ENCODE measurements at places on chromosomes 5 and 9.

DNA sequence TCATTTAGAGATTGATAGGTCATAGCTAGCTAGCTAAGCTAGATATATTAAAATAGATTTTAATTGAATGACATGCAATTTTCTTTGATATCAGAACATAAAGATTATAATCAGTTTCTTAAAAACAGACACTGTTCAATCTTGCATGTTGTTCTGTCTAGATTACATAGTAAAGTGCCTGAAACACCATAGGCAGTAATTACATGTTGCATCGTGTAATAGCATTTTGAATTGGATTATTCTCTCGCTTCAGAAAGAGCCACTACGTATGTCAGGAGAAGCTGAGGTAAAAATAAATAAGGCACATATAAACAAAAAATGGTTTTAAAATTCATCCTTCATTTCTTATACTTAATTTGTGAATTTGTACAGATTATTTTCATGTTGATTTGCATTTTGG, 148.0 kb upstream of the CDH12 start:
- no peak for DNase-seq

DNA sequence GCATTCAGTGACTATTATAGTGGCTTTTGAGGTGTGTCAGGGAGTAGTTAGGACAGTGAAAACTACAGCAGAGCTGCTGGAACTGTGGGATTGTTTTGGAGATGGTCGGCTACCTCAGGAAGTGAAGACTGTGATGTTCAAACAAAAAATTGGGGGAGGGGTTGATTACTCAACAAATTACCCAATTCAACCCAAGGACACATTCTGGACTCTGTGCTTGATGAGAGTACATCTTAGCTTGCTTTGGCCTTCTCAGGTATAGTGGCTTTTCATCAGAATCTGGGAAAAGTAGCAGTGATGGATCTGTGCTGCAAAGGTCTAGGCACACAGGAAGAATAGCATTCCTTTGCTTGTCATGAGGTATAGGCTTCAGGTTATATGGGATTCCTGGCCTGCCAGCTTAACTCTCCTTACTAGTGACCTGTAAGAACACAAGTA, 47.0 kb downstream of the SLC44A1 start:
- DNase-seq: no peak

- no peak for DNase-seq
Measured at GRCh38 chr5:54357408-54358058, 47.2 kb upstream of the ARL15 start.

DNA sequence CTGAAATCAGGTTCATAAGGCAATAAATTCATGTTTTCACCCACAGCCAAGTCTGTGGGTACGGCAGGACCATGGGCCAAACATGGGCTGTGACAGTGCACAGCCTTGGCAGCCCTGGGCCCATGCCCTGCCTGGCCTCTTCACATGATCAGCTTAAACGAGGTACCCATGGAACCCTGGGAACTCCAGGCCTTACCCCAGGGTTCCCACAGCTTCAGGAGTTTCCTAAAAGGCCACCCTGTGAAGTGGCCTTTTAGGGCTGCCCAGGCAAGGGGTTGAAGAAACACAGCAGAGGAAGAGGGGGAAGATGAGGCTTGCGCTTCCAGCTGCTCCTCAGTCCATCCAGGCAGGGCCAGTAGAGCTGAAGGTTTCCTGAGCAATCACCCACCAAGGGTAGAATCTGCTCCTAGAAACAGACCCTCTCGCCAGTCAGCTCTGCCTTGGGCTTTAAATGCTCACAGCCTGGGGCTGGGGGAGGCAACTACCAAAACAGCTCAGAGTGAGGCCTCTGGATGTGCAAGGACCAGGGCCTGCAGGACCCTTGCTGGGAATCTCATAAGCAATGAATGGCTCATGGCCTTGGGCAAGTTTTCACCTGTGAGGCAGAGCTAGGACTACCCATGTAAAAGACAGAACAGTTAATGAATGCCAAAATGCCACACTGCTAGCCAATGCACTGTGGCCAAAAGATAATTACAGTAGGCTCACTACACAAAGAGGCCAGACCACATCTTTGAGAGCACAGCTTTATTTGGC, 79.3 kb upstream of the LRRTM2 start:
- DNase-seq: no peak

- no peak for DNase-seq
Measured at GRCh38 chr5:136015966-136016650, 12.7 kb upstream of the TGFBI start.

DNA sequence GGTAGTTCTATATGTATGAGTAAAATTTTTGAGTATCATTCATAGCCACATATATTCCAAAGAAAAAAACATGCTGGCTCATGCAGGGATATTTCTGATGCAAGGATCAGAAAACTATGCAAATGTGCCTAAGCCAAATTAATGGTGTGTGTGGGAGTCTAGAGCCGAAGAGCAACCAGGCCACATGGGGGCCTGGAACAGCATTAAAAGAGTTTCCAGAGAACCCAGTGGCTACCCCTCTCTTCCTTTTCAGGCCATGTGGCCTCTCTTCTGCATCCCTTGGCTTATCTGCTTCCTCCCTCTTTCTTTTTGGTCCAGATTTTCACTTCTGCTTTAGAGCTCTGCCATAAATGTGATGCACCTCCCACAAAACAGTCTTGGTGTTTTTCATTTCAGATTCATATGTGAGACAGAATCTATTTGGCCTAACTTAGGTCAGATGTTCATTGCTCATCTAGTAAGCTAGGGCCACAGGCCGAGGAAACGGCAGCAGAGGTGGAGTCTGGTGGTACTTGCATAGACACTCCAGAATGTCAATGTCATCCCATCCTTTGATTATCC, 300.0 kb downstream of the SH3GL2 start:
- no peak for DNase-seq

DNA sequence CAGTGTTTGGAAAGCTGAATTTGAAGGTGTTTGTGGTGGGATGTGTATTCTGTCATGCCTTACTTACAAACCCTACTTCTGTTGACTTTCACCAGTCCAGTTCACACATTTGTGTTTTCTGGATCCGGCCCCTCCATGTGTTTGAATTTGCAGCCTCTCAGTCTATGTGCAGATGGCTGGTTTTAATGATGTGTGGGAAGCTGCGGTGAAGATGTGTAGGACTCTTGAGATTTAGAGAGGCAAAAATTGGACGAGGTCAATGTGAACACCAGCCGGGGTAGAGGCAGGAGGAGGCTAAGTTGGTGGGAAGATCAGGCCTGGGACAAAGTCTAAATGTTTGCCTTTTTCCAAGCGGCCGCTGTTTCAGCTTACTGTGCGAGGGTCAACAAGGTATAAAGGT, 115.4 kb upstream of the KLF9 start:
- DNase-seq: no peak

DNA sequence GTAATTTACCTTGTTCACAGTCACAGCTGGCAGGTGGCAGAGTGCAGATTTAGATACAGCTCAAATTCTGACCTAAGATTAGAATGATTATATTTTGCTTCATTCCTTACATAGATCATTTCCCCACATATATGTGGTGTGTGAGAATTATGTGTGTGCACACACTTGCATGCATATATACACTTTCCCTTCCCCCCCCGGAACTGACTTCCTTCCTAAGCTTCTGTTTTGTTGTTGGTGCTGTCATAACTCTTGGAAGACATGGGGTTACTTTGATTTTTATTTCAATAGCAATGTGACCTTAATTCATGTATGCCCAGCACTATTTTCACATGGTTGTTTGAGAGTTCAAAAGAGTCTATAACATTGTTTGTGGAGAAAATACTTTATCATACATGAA, 112.8 kb downstream of the CMYA5 start:
- no peak for DNase-seq

GRCh38 chr5:142826741-142827492, 56.7 kb downstream of the ARHGAP26 start:
- peak; percentile 28 for DNase-seq

GRCh38 chr9:18490641-18491370, 16.9 kb downstream of the ADAMTSL1 start:
- no peak for DNase-seq

DNA sequence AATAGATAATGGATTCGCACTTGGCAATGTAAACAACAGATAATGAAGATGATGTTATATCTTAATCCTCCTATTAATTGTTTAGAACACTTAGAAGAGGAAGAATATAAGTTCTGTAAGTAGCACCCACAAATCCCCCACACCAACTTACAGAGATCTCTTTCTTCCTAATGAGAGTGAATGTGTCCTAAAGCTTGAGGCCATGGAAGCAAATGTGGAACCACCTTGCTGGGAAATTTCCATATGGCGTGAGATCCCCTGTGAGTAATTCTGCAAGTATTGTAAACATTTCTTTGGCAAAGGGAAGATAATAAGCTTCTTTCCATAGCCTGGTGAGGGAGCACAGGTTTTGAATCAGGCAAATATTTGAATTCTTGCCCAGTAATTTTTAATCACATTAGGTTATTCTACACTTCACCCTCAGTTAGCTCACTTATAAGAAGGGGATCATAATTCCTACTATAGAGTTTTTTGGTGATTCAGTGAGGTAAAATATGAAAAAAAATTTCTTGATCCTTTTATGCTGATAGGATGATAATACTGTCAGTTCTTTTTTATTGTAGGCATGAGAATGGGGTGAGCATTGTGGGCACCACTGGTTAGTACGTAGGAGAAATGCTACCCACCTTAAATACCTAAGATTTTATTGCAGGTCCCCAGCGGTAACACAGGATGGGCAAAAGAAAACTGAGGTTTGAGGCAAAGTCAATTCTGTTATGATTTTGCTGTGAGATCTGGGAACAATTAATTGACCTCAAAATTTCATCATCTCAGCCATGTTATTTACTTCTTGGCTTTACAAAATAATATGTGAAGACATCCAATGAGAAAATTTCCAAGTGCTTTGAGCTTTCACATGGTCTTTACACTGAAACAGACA, 574.8 kb downstream of the PSAT1 start:
- no peak for DNase-seq

- DNase-seq: no peak
Measured at GRCh38 chr9:82797534-82797933, 265.4 kb downstream of the RASEF start.

- no peak for DNase-seq
Measured at GRCh38 chr5:34639852-34640626, 16.1 kb upstream of the RAI14 start.

GRCh38 chr9:89496645-89497256, 1.2 kb downstream of the SEMA4D start:
- DNase-seq: no peak

GRCh38 chr9:98099346-98099745, 19.7 kb downstream of the TRIM14 start:
- peak; percentile 69 for DNase-seq

- DNase-seq: no peak
Measured at GRCh38 chr9:128355451-128355850, 15.1 kb downstream of the SLC27A4 start.

DNA sequence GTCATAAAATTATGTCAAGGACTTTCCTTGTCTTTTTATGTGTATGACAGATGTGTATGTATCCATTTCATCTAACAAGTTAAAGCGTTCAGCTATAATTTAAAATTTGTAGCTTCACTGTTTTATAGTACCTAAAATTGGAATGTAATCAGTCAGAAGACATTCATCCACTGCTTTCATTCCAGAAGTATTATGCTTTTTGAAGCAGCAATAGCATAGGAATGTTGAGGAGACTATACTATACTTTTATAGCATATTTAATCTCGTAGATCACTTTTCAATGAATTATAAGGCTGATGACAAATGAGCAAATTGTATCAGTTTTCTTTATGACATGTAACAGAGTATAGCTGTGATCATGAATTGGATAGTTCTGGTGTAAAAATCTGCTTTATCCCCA, 6.9 kb downstream of the PCDHGA12 start:
- no peak for DNase-seq

- DNase-seq: peak; percentile 82
Measured at GRCh38 chr5:170338933-170339779, 41.6 kb upstream of the LCP2 start.

DNA sequence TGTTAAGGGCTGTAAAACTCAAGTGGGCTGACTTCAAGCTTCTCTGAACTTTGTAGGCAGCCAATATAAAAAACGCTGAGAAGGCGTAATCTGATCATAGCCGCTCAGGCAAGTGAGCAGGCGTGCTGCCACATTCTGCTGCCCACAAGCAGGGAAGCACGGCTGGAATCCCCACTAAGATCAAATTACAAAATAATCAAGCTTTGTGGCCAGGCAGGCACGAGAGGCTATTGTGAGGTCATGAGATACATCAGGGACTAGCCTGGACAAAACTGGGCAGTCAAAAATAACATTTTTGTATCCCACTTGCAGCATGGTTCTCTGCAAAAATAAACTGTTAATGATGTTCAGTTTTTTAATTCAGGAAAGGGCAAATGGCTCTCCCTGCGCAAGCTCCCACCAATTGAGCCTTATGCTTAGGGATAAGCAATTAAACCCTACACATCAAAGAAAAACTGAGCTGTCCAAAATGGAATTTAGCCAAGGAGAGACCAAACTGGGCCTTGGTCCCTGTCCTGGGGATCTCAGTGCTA, 64.0 kb downstream of the POU5F2 start:
- no peak for DNase-seq

DNA sequence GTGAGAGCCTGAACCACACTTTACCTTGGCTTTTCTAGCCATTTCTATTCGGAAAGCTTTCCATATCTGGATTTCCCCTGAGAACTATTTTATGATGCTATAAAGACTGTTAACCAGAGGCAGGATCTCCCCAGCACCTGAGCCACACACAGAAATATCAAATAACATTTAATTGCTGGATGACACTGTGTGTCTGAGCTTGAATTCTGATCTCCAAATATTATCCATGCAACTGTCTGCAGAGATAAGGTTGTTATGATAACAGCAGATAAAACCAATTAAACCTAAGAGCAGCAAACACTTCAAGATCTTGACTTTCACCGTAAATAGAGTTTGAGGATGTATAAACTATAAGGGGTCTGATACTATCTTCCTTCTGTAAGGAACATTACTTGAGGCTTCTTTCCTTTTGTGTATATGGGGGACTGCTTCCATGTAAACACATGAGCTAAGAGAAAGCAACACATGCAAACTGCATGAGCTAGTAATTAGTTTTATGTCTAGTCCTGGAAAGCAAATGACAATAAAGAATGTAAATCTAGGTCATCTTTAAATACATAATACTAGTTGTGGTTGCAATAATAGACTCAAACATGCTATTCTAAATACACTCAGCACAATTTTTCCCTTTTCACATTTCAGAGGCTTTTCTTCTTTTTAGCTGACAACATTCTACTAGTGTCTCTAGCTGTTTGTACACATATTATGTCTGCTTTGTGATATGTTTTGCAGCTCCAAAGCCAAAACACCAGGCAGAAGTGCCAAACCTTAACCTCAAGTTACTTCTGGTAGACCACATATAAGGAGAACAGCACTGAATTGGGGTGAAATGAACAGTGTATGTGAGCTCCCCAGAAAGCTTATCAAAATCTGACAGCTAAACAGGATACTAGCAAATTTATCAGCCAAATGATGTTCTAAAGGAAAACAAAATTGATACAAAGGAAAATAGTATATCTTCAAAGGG, 136.5 kb downstream of the EFNA5 start:
- DNase-seq: no peak

- no peak for DNase-seq
Measured at GRCh38 chr9:105447386-105447813, 434 bp upstream of the FSD1L start.

- DNase-seq: no peak
Measured at GRCh38 chr5:88142886-88143692, 125.6 kb downstream of the TMEM161B start.

Measured in CD4-positive, alpha-beta T cell treated with Interleukin-15 for 4 hours (primary cell).